ENCODE measurements at places on chromosomes 12 and 14.

DNA sequence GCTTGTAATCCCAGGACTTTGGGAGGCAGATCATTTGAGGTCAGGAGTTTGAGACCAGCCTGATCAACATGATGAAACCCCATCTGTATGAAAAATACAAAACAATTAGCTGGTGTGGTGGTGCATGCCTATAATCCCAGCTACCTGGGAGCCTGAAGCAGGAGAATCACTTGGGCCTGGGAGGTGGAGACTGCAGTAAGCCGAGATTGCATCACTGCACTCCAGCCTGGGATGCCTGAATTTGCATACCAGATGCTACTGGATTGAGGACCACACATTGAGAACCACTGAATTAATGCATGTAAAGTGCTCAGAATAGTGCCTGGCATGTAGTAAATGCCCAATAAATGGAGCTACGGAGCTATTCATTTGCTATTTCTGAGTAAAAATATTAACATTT lies 14.9 kb upstream of the MYH7 start:
- DNase-seq, result no peak

DNA sequence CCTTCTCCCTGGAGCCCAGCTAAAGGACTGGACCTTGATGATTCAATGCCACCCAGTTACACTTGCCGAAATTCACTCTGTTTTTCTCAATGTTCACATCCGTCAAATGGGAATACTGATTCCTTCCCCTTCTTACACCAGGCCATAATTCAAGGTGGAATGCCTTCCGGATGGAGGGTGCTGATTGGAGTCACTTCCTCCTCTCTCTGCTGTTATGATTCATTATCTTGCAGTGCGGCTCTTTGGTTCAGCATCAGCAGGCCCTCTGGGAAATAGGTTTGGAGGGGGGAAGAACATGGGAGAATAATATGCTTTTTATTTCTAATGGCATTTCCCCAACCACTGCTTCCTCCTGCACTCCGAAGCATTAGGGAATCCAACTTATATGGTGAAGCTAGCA lies 390.6 kb upstream of the TBX3 start:
- no peak for DNase-seq

GRCh38 chr12:2733493-2734355 lies 61.0 kb upstream of the FKBP4 start:
- no peak for DNase-seq

DNA sequence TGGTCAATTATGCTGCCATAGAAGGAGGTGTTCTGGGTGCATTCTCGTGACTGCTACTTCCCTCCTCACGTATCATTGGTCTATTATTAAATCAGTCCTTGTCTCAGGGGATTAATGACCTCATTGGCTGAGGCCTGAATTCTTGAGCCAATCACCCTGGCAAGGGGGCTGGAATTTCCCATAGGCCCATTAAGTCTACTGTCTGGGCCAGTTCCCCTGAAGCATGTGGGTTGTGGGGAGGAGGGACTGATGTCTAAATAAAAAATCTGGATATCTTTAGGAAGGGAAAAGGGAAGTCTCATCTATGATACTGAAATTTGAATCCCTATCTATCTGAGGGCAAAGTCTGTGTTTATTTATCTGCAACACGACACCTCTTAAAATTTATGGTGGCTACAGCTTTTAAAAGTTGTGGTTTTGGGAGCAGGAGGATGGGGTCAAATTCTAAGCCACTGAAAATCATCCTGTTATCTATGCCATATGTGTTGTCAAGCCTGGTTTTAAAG lies 71.9 kb downstream of the DYRK2 start:
- DNase-seq, result peak; percentile 22

DNA sequence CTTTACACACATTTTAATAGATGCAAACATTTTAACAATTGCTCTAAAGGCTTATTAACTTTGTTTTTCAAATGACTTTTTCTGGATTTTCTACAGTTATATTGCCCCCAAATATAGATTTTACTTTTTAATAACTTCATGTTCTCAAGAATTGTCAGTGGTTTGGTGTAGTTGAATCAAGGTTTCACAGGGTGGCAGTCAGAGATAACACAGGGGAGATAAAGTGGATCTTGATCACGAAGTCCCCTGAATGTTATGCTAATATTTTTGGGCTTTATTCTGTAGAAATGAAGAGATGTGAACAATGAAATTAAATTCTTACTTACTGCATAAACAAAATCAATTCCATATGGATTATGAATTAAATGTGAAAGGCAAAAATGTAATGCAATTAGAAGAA lies 248.1 kb downstream of the AEBP2 start:
- DNase-seq, result no peak

DNA sequence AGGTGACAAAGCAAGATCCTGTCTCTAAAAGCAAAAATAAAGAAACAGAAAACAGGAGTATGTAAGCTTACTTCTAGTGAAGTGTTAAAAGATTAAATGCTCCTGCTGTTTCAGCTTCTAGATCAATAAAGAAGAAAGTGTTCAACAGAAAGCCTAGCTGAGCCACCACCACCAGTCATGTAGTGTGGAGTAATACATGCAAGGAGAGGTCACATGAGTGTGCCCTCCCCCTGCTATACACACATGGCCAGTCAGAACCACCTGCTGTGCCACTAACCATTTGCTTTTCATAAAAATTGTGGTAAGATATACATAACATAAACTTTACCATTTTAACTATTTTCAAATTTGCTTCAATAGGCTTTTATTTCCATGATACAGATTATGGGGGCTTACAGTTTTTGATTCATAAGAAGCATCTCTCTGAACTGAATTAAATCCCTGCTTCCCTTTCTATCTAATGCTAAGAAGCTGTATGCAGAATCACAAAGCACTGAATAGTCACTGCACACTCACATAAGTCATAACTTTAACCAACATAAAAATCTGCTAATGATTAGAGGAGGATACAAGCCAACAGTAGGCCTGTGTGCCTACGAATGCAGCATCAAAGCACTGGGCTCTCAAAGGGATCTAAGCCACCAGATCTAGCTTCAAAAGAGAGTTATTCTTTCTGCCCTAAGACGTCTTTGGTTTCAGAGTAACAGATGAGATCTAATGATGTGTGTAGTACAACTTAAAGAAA lies 515.5 kb downstream of the C12orf50 start:
- DNase-seq, result no peak

DNA sequence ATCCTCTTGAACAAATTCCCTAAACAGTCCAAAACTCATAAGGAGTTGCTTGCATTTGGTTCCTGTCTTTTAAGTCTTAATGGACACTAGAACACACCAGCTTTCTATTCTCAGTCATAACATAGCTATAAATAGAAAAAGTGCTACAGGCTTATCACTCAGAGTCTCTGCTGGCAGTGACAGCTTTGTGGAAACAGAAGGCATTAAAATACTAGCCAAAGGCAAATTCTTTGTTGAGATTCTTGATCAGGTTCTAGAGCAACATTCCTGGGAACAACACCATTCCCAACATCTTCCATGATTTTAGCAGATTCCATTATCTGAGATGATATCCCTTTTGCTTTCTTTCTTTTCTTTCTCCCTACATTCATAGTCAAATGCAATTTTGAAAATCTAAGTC lies 207.7 kb upstream of the PLEKHG7 start:
- DNase-seq, result no peak

DNA sequence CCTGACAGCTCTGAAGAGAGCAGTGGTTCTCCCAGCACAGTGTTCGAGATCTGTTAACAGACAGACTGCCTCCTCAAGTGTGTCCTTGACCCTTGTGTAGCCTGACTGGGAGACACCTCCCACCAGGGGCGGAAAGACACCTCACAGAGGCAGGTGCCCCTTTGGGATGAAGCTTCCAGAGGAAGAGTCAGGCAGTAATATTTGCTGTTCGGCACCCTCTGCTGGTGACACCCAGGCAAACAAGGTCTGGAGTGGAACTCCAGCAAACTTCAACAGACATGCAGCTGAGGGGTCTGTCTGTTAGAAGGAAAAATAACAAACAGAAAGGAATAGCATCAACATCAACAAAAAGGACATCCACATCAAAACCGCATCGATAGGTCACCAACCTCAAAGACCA lies 21.6 kb upstream of the ABCC9 start:
- DNase-seq, result no peak

GRCh38 chr14:29674566-29675285 lies 252.9 kb downstream of the PRKD1 start:
- no peak for DNase-seq

- DNase-seq, result no peak
Observed at GRCh38 chr12:6840761-6841515, at the start of gene GNB3. Gene GNB3, plus strand, starts transcription at chr12:6840925. Its CDS starts 363 bp downstream, at chr12:6841288.

DNA sequence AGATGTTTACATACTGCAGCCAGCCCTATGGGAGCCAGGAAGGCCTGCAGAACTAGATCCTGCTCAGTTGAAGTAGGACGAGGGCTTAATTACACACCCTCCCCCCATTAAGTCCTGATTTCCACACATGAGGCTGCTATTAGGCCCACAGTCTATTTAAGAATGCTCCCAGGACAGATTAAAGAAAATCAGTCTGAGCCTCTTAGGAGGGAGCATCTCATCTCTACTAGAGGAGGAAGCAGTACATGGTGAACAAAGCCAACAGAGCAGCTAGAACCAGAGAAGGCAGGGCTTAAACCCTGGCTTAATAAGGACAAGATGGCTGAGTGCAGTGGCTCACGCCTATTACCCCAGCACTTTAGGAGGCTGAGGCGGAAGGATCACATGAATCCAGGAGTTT lies 55.8 kb upstream of the ARHGAP5 start:
- no peak for DNase-seq

- DNase-seq, result no peak
Observed at GRCh38 chr12:68803948-68804656, 3.9 kb upstream of the MDM2 start.

- peak; percentile 61 for DNase-seq
Observed at GRCh38 chr12:32917094-32917611, 20.6 kb upstream of the PKP2 start.

DNA sequence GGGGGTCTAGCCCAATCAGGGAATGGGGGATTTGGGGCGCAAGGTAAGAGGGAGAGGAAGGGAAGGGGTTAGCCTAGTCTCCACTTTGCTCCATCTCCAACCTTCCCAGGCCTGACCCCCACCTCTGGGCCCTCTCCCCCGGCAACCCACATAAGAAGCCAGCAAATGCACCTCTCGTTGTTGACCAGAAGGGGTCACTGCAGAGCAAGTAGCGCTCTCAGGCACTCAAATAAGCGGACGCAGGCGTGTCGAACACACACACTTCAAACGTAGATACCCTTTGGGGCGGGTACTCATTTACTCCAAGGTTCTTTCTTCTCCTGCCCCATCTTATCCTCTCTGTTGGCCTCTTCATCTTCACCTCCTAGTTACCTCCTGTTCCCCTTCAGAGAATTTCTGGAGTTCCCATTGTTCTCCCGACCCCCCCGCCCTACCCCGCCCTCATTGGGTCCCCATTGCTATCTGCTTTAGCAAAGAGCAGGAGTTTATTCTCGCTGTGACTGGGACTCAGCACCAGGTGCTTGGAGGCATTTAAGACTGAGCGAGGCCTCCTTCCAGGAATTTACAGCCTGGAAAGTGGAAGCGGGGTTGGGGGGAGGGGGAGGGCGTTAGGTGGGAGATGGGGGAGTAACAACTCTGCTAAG lies 1.5 kb upstream of the SRRM4 start:
- peak; percentile 61 for DNase-seq

DNA sequence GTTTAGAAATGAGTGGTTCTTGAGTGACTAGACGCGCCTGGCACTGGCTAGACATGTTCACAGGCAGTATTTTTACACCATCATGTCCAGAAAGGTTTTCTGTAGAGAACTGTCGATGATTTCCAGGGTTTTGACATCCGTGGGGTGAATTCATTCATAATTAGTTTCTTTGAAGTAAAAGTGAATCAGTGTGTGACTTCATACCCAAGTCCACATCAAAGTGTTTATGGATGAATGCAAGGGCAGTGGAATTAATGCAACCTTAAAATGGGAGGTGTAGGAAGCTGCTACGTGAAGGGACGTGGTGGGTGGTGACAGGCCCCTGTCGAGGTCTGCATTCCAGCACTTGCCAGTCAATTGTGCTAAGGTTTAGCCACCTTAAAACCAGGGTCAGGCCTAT lies 38.4 kb upstream of the ELK3 start:
- no peak for DNase-seq

- peak; percentile 6 for DNase-seq
Observed at GRCh38 chr14:89093083-89093730, 268.8 kb downstream of the TTC8 start.

DNA sequence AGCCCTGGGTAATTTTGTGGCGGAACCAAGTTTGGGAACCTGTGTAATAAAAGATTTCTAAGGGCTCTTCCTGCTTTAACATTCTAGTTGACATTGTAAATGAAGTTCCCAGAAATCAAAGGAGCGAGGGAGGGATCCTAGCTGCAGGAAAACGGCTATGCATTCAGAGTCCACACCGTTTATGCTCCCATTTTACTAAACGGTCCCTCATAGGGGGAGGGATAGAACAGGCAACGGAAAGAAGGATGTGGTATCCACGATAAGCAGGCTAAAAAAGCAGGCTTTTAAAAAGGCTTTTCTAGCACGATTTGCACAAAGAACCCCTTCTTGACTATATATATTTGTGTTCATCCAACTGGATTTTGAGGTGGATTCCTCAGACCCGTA lies 559 bp downstream of the SYNJ2BP start:
- DNase-seq, result peak; percentile 18

DNA sequence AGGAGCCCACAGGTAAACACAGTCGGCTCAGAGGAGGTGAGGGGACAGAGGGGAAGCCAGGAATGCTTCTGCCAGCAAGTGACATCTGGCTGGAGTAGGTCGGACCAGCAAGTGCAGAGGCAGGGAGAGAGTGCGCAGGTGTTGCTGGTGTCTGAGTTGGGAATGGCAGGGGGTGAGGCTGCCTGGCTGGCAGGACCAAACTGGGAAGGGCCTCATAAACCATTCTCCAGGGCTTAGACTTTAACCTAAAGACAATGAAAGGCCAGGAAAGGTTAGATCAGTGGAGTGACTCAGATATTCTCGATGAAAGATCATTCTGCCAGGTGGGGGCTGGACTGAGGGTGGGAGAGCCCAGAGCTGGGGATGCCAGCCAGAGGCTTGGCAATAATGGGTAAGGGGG lies 66.4 kb downstream of the ITPK1 start:
- no peak for DNase-seq

DNA sequence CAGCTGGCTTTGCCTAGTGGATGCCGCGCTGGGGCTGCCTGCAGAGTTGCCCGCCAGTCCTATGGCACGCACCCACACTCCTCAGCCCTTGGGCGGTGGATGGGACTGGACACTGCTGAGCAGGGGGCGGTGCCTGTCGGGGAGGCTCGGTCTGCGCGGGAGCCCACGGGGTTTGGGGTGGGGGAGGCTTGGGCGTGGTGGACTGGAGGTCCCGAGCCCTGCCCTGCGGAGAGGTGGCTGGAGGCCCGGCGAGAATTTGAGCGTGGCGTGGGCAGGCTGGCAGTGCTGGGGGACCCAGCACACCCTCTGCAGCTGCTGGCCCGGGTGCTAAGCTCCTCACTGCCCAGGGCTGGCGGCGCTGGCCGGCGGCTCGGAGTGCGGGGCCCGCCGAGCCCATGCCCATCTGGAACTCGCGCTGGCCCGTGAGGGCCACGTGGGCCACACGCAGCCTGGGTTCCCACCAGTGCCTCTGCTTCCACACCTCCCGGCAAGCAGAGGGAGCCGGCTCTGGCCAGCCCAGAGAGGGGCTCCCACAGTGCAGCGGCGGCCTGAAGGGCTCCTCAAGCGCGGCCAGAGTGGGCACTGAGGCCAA lies 68.1 kb downstream of the ETNK1 start:
- no peak for DNase-seq
